ENCODE measurements at places on chromosomes 12 and 14. TPM values are rescaled to one million over a fixed set of nuclear protein-coding genes. Genes with fewer than 3 reads are reported as not detected.

Gene CLIP1
- 69.2 TPM for total RNA-seq

Gene MYH7
- total RNA-seq, result not detected

Gene USP44
- 2.9 TPM for total RNA-seq

Gene RERGL
- total RNA-seq, result not detected

DNA sequence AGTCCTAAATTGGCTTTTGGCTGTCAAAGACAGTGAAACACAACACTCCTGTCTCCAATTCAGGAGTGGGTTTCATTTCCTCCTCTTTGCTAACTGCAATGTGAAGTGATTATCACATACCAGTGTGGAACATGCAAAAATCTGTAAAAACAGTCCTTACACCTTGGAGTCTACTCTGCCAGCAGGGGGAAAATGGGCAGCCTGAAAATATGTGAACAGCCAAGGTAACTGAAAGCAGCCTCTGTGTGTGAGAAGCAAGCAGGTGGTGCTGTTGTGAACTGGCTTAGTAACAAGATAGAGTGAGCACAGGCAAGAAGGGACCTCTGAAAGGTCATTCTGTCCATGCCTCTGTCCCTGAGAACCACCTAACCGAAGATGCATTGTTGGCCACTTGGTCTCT lies 6.0 kb downstream of the PRMT8 start:
- DNase-seq, result no peak

DNA sequence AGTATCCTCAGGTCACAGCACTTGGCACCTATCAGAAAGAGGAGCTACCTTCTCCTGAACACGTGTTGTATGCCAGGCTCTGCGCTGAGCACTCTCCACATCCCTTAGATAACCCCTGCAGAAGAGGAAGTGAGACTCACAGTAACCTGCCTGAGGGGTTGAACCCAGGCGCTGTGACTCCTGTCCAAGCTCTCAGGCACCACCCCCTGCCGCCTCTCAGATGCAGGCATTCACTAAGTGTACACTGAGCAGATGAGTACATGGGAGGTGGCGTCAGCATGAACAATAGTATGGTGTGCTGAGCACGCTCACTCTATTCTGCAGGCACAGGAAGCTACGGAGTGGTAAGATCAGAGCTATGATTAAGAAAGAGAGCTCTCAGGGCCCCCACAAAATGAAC lies 21.0 kb upstream of the RIC8B start:
- DNase-seq, result peak; percentile 89

- no peak for DNase-seq
These were observed 364.9 kb downstream of the GALC start for GRCh38 chr14:87628129-87628528.

DNA sequence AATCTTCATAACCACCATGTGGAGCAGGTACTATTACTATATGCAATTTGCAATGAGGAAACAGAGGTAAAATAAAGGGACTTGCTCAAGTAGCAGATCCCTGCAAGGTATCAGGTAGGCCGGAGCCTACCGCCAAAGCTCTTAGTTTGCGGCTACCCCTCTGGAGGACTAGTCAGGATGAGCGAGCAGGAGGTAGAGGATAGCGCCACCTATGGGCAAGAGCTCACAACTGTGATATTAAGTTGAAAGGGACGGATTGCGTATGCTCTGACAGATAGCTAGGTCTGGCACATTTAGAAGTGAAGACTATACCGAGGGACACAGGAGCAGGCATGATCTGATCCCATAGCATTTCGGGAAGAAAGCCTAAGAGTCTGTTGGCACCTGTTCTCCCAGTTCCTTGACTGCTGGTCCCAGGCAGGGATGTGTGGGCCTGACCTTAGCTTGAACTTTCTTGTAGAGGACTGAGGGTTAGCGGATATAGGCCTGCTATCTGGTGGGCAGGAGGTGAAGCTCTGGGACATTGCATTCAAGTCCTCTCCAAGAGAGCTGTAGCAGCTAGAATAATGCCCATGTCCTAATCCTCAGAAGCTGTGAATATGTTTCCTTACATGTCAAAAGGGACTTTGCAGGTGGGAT lies 48.0 kb downstream of the SLC17A8 start:
- DNase-seq, result peak; percentile 51

DNA sequence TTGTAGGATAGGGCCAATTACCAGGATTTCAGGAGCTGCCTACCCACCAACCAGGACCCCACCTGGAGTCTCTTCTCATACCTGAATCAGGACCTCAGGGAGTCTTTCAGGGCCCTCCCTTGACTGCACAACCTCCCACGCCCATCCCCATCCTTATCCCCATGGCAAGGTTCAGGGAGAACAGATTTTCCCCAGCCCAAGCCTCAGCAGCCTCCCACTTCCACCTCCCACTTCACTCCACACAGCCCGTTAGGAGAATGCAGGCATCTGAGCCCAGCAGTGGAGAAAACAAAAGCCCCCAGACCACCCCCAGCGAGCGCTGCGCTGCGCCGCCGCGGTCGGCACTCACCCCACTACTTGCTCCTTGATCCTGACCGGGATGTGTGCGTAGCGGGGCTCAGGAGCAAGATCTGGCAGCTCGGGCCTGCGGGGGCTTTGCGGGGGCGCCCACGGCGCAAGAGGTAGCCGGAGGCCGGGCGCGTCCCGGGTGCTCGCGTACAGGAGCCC lies 1.4 kb downstream of the B4GALNT1 start:
- no peak for DNase-seq

DNA sequence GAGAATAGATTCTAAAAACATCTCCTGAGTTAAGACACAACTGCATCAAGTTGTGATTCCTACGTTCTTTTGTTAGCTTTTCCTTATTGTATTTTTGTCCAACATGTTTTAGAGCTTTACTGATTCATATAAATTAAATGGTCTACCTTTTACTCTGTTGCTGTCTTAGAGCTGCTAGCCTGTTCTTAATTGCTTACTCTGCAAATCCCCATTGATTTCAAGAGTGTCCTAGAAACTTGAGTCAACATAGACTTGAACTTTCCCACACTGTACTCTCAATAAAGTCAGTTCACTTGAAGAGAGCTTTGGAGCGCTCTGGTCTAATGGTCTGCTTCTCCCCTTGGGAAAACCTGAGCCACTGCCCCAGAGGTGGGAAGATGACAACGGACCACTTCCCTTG lies 343.9 kb downstream of the CCER1 start:
- DNase-seq, result no peak

DNA sequence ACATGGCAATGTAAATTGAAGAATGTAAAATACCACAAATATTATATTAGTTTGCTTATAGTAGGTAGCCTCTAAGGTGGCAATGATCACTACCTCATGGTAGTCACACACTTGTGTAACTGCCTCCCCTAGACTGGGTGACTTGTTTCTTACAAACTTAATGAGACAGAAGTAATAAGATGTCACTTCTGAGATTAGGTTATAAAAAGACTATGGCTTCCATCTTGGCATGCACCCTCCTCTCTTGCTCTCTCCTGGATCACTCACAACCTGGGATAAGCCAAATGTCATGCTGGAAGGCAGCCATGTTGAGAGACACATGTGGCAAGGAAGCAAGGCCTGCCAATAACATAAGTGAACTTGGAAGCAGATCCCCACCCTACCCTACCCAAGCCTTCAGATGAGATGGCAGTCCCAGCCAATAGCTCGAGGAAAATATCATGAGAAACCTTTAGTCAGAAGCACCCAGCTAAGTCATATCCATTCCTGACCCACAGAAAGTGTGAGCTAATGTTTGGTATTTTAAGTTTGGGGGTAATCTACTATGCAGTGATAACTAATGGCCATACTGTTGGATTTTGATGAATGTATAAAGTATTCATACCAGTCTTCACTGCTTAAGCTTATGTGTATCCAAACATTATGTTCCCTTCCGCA lies 43.3 kb downstream of the PPP1R12A start:
- DNase-seq, result no peak

- DNase-seq, result no peak
These were observed 160.1 kb downstream of the TMX1 start for GRCh38 chr14:51400139-51400538.

- no peak for DNase-seq
These were observed 66.1 kb upstream of the CRY1 start for GRCh38 chr12:107159384-107159900.

DNA sequence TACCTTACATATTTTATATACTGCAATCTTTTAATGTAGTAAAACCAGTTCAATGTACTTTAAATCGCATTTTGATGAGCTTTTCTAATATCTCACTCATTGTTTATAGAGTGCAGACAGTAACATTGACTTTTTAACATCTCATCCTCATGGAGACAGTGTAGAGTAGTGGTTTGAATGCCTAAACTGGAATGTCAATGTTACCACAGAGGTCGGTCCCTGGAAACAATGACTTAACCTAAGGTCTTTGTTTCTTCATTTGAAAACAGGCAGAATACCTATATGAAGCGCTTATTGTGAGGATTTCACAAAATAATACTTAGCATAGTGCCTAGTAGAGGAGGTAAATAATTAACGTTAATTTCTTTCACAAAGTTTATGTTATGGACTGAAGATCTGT lies 5.0 kb downstream of the CDK17 start:
- no peak for DNase-seq

All from activated CD4-positive, alpha-beta memory T cell treated with anti-CD3 and anti-CD28 coated beads for 36 hours (primary cell).